ENCODE measurements at places on chromosomes 5 and 9.

DNA sequence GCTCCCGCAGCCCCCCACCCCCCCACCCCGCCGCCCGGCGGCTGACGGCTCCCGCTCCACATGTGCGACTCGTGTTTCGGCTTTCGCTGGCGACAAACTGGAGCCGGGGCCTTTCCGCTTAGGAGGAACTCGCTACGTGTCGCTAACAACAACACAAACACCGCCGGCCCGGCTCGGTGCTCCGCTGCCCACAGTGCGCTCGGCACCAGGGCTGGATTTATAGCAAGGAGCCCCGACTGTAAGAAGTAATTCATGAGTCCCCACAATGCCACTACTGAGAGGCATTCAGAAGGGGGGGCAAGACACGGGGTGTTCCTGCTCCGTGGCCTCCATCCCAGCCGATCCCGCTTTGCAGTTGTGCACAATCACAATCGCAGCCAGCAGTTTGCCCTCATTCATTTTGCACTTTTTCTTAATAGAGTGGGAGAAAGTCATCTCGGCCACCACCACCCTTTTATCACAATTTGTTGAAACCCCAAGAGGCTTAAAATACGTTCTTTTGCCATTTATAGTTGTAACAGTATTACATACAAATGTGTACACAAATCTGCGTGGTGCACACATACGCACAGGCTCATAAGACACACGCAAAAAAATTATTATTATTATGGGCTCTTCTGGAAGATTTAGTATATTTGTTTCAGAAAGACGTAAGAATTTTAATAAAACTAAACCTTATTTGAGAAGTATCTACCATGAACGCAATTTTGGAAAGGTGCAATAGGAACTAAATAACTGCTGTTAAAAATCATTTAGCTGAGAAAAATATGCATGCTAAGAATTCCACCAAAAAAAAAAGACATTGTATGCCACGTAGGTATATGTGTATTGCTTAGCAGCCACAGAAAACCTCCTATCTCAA lies 48.1 kb downstream of the EBF1 start:
- no peak for DNase-seq

DNA sequence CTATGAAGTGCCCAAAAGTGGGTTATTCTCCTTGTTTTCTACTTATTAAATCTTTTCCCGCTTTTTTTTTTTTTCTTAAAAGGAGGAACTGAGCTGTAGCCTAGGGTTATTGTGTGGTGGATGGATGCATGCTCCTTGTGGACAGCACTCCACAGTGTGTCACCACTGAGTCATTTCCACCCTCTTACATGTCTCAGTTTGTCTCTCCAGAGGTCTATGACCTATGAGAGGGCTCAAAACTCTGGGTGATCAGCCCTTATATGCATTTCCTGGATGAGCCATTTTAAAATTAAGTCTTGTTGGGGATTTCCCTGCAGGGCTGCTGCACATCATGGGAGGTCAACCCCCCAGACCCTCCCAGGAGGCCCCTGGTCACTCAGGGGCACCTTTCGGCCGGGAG lies 102.2 kb upstream of the MOCS2 start:
- peak; percentile 20 for DNase-seq

GRCh38 chr5:58262226-58262625 lies 197.7 kb downstream of the PLK2 start:
- DNase-seq = no peak

DNA sequence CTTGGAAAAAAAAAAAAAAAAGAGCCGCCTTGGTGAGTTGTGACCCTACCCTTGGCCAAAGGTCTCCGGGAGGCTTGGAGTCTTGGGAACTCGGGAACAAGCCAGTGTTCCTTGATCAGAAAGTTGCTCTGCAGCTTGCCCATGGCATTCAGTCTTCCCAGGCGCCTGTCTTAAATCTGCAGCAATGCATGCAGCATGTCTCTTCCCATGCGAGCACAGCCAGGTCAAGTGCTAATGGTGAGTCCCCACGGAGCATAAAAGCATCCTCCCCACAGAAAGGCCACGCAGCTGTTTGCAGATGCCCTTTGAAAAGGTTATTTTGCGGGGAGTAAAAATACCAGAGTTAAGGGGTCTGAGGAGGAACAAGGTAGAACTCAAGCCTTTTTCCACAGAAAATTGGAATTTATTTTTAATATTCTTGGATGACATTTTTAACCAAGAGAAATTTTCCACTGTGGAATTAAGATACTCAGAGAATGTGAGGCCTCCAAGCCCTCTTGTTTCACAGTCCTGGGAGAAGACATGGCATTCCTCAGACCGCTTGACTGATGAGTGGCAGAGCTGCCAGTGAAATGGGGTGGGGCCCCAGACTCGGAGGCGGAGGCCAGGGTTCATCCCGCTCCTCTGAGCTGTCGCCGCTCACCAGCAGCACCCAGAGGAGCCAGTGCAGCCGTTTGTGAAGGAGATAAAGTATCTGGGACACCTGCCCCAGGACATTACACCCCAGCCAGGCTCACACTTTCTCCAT lies 81.6 kb downstream of the CYFIP2 start:
- no peak for DNase-seq

DNA sequence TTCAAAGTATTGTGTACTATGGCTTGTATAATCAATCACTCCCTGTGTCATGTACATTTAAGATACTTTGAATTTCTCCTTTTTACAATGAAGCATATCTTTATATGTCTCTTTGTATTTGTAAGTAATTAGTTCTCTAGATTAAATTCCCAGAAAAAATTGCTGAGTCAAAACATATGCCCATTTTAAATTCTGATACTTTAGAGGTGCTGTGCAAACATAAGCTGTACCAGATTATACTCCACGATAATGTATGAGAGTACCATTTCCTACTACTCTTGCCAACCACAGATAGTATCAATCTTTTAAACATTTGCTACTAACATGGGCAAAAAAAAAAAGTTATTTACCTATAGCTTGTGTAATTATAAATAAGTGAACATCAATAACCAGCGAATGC lies 18.3 kb downstream of the DCAF10 start:
- DNase-seq = no peak

DNA sequence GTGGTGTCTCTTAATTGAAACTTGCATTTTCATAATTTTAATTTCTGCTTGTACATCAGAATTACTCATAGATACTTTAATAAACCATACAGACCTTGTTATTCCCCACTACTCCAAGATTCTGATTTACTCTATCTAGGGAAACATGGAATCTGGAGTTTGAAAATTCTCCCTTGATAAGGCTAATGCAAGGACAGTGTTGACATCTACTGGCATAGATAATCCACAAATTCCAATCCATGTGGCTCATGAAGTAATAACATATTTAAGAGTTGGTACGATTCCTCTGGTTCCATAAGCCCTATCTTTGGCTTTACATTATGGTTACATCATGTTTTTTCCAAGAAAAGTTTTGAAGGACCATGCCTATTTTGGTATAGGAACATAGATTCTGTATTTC lies 759.2 kb downstream of the TLR4 start:
- no peak for DNase-seq

- no peak for DNase-seq
Observed at GRCh38 chr9:99807276-99807852, 14.3 kb upstream of the NR4A3 start.

GRCh38 chr9:133155156-133155555 lies 8.6 kb downstream of the GBGT1 start:
- DNase-seq = no peak

DNA sequence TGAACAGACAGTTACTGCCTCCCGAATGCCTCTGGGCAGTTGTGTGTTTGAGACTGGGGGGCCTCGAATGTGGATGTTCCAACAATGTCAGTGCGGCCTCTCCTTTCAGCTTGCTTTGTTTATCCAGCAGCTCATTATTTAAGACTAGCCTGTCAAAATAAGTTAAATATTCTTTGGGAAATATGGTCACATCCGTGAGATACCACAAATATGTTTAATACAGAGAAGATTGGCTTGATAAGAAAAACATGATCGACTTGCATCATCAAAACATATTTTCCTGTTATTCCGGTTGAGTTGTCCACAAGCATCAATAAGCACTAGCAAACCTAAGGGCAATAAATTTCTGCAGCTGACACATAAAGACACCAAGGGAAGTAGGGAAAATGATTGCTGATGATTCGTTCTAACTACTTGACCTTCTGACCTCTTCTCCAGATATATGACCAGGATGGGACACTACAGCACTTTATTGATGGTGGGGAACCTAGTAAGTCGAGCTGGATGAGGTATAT lies 66.5 kb downstream of the PRDM6 start:
- DNase-seq = no peak

DNA sequence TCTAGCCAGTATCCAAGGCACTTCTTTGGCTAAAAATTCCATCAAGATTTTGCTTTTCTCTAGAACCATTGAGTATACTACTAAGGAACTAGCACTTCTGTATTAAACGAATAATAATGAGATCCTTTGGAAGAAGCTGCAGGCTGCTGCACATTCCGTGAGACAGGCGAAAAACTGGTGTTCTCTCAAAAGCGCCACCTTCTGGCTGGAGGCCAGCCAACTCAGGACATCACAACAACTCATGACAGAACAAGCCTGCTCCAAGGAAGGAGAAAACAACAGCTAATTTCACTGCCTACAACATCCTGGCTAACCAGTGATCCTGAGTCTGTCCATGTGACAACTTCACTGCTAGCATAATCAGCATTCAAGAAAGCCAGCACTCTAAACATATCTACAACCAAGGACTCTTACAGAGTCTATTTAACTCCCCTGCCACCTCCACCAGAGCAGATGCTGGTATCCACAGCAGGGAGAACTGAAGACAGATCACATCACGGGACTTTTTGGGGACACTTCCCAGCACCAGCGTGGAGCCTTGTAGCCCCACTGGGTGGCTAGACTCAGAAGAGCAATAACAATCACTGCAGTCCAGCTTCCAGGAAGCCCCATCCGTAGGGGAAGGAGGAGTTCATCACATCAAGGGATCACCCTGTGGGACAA lies 150.5 kb downstream of the YTHDC2 start:
- no peak for DNase-seq

GRCh38 chr5:34849253-34849652 lies 10.3 kb downstream of the TTC23L start:
- no peak for DNase-seq

- no peak for DNase-seq
Observed at GRCh38 chr9:31715250-31715649, 669.2 kb upstream of the ACO1 start.

GRCh38 chr5:51185850-51186329 lies 197.4 kb upstream of the ISL1 start:
- no peak for DNase-seq

DNA sequence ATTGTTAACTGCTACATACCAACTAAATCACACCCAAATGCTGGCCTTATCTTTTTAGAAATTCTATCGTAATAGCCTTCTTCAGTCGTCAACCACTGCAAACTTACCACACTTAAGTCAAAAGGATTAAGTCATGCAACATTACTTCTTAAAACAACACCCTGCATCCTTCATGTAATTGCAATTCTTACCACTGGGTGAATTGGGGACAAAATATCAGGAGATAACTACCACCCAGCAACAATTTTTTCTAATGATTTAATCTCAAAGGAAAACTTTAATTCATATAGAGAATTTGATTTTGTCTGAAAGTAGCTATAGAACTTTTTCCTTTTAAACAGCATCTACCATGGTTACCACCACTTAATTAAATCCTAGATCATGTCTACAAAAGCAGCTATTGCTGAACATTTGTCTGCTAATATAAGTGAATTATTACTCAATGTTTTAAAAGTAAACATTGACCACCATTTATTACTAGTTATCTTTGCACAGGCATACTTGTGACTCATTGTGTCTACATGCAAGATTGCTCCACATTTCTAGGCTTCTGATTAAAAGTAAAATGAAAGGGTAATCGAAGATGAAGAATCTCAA lies 10.5 kb downstream of the MLLT3 start:
- no peak for DNase-seq

DNA sequence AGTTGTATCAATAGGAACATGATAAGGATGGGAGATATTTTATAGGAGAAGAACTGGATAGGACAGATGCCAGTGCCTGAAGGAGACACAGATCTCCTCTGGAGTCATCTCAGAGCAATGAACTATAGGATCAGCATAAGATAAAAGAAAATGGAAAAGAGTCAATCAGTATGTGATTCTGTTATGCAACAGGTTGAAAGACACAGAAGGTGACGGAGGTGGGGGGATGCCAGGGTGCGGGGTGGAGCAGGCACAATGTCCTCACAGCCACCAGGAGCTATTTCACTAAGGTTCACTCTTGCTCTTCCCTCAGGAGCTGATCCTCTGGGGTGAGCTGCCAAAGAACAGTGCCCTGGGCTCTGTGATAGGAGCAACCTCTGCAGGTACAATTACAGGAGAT lies 179.8 kb downstream of the BNC2 start:
- DNase-seq = no peak

DNA sequence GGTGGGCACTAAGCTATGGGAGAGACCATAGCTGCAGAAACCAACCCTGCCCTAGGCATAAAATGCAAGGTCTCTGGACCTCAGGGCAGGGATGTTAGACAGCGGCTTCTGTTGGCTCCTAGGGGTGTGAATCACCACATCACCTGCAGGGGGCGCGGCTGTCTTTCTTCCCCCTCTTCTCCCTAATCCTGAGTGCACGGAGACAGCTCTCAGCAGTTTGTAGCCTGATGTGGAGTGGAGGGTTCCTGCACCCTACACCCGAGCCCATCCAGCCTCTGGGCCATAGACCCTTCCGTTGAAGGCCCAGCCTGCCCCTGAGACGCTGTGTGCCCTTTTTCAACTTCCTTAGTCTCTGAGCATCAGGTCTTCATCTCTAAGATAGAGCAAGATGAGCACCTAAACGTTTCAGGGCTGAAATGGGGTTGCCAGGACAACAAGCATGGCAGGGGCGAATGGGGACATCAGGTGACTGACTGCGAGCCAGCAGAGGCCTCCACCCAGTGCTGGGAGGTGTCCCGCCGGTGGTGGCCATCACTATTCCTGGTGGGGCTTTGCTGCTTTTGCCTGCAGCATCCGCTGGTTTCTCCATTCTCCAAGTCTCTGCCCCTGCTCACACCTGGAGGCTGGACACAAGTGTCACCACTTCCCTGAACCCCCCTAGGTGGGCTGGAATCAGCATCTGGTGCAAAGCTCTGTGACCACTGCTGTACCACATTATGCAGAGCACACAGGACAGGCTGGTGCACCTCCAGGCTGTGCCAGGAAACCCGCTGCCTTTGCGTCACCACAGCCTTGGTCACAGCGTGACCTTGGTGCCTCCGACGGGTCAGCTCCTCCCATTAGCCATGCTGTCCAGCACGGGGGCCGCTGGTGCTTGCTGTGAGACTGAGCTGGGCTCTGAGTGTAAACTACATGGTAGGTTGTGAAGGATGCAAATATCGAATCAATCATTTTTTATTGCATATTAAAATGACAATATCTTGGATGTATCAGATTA lies 2.5 kb upstream of the SEC16A start:
- DNase-seq = no peak

DNA sequence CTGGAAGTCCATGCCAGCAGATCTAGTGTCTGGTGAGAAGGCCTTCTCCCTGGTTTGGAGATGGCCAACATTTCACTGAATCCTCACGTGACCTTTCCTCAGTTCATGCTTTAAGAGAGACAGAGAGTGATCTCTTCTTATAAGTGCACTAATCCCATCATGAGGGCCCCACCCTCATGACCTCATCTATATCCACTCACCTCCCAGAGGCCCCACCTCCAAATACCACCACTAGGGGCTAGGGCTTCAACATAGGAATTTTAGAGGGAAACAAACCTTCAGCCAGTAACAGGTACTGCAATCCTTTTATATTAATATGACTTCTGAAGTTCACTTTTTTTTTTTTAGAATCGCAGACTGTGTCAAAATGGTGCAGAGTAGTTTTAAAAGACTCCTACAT lies 496.9 kb upstream of the ADAMTS16 start:
- DNase-seq = no peak

All from non-pigmented ciliary epithelial cell (primary cell).